ENCODE measurements at places on chromosomes 13 and 19. TPM values are rescaled to one million over a fixed set of nuclear protein-coding genes. Genes with fewer than 3 reads are reported as not detected.

Gene FUT2
- 11.6 TPM for total RNA-seq

Gene ZNF773
- 6.3 TPM for total RNA-seq

Gene GNG7
- 2.7 TPM for total RNA-seq

Gene CD37
- 12.3 TPM for total RNA-seq

Gene POGLUT2
- 1.5 TPM for total RNA-seq

Gene SRRM5
- total RNA-seq: 1.2 TPM

Gene BRSK1
- 3.6 TPM for total RNA-seq

Gene INAFM1
- 6.1 TPM for total RNA-seq

Gene GIPC1
- 45.8 TPM for total RNA-seq

Gene RPS5
- 428 TPM for total RNA-seq

Data from Peyer's patch (tissue), 4 donors.